ENCODE measurements at places on chromosomes 12 and 14.

- DNase-seq = no peak
These were observed 494.4 kb downstream of the FUT8 start for GRCh38 chr14:65906948-65907347.

GRCh38 chr12:14723763-14724162 lies 27.4 kb upstream of the GUCY2C start:
- DNase-seq = peak; percentile 63

DNA sequence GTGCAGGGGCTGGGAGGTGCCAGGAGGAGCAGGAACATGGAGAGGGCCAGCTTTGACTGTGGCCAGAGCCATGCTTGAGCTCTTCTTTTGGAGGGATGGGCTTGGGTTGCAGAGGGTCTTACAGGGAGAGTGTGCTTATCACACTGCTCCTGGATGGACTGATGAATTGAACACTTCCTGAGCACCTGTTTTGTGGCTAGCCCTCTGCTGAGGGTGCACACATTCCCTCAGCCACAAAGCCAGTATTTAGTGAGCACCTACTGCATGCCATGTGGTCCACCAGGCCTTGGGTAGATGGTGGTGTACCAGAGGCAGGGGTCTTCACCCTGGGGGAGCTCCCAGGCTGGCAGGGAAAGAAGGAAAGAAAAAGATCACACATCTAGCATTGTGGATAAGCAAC lies 118.9 kb downstream of the SLC25A47 start:
- DNase-seq = no peak

DNA sequence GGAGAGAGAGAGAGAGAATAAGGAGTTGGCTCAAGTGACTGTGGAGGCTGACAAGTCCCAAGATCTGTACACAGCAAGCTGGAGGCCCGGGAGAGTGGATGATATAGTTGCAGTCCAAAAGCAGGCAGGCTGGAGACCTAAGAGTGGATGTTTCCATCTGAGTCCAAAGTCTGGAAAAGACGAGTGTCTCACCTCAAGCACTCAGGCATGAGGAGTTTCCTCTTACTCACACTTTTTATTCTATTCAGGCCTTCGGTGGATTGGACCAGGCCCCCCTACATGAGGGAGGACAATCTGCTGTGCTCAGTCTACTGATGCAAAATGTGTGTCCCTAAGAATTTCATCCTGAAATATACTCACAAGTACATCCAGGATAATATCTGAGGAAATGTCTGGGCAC lies 484.6 kb downstream of the VRK1 start:
- no peak for DNase-seq

- DNase-seq = no peak
These were observed 15.0 kb downstream of the MDM1 start for GRCh38 chr12:68317047-68317667.

GRCh38 chr14:69077841-69078240 lies 75.1 kb downstream of the DCAF5 start:
- no peak for DNase-seq

All from sigmoid colon (tissue), 7 donors.